Stimulated activated naive CD4-positive, alpha-beta T cell treated with Interleukin-2 at 50 U/mL for 16 hours (primary cell): ENCODE measurements at places on chromosomes 16 and 17.

GRCh38 chr17:80631142-80632045, 86.8 kb downstream of the RPTOR start:
- DNase-seq: no peak

GRCh38 chr17:61410141-61411010, 10.7 kb downstream of the TBX2 start:
- peak; percentile 66 for DNase-seq

- no peak for DNase-seq
These were observed 36.9 kb downstream of the METRNL start for GRCh38 chr17:83116311-83116771.

DNA sequence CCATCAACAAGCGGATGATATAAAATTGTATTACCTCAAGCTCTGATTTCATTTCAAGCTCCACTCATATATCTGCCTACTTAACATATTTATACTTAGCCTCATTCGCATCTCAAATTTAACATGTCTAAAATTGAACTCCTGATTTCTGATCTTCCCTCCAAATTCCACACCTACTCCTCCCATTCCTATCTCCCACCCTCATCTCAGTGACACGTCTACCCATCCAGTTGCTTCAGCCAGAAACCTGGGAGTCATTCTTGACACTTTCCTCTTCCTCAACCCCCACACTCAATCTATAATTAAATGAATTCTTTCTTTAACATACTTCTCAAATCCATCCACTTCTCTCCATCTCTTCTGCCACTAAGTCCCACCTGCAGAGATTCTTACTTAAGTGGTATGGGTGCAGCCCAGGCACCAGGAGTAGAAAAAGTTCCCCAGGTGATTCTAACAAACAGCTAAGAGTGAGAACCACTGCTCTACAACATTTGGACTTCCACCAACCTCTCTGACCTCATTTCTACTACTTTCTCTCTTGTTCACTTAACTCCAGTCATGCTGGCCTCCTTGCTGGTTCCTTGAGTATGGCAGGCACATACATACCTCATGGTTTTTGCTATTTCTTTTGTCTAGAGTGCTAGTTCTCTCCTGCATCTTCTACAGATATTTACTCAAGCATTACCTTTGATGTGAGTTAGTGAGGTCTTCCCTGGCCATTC, 18.1 kb downstream of the SPOP start:
- no peak for DNase-seq

DNA sequence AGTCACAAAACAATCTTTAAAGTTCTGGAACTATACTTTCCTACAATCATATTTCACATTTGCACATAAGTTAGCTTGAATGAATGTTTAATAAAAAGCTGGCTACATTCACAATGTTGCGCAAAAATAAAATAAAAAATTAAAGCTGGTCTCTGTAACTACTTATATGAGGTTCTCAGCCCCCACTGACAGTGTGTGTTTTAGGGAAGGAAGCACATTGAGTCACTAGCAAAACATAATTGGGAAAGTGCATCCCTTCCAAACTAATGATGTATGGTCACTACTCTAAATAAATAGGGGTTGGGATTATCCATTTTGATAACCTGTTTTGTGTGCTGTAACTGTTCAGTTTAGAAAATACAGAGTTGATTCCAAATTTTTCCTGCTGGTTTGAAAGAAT, 251.9 kb downstream of the IRX3 start:
- DNase-seq: no peak
